ENCODE measurements at places on chromosomes 7 and 10.

- no peak for DNase-seq
Measured at GRCh38 chr7:126780993-126781392, 471.7 kb downstream of the GRM8 start.

- DNase-seq: no peak
Measured at GRCh38 chr10:97336942-97337831, 2.7 kb upstream of the FRAT2 start.

- no peak for DNase-seq
Measured at GRCh38 chr7:103947026-103947655, 42.3 kb downstream of the RELN start.

DNA sequence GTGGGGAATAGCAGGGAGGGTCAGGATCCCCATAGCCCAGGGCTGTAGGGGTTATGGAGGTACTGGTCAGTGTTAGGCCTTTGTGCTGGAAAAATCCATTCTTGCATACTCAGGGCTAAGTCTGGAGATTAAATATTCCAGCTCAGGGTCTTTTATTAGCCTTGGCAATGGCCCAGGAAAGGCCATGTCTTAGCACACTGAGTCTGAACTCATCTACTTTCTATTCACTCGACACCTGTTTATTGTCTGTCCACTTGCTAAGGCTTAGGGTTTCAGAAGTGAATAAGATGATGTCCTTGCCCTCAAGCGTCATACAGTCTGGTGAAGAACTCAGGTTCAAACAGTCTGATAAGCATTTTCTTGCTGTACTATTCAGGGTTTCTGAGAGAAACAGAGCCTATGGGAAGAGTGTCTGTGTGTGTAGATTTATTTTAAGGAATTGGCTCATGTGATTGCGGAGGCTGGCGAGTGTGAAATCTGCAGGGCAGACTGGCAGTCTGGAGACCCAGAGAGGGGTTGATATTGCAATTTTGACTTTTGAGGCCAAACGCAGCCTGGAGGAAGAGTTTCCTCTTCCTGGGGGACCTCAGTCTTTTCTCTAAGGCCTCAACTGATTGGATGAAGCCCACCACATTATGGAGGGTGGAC is 135.8 kb downstream of the RAMP3 start:
- no peak for DNase-seq

- DNase-seq: no peak
Measured at GRCh38 chr7:155844526-155844925, 32.3 kb upstream of the SHH start.

DNA sequence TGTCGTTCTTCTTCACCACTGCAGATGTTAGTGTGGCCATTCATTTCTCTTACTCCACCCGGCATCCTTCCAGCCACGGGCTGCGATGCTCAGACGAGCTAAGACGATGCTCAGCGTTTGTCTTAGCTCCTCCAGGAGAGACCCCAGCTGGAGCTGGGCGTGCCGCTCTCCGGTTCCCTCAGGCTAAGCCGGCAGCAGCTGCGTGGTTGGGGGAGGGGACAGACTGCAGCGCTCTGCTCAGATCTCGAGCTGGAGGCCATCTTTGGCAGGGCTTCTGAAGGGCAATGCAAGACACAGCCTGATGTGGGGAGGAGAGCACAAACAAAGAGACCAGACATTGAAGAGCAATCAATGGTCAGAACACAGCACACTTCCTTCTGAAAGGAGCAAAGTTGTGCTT is 4.8 kb downstream of the INA start:
- DNase-seq: peak; percentile 80

DNA sequence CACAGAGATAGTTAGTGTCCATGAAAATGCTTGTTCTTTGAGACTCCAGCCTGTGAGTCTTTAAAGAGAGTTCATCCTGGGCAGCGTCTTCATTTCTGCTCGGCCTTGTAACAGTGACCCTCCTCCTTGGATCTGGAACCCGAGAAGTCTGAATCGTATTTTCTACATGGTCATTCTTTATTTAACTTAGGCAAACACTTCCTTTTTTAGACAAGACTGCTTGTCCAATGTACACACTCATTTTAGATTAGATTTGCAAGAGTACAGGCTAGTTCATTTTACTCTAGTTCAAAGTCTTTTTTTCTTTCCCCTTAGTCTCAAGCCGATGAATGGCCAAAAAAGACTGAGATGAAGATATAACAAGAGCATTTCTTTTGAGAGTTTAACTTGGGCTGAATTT is 133.5 kb downstream of the CHN2 start:
- peak; percentile 24 for DNase-seq

GRCh38 chr7:106915873-106916272 is 50.8 kb downstream of the PIK3CG start:
- DNase-seq: no peak

DNA sequence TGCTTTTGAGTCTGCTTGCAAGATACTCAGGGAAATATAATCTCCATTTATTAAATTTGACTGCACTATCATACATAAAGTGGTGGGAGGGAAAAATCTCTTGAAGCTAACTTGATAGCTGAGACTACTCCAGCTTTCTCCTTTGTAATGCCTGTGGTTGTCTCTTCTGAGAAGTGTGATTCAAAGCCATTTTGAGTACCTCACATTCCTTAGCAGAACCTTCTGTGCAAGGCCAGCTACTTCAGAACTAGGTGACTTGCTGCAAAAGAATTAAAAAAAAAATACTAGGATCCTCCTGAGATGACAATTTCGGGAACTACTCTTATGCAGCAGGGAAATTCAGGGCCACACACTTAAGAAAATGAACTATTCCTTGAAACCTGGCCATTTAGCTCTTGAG is 294.8 kb downstream of the MDFIC start:
- DNase-seq: no peak

- no peak for DNase-seq
Measured at GRCh38 chr10:102613785-102614184, 30.5 kb upstream of the TRIM8 start.

DNA sequence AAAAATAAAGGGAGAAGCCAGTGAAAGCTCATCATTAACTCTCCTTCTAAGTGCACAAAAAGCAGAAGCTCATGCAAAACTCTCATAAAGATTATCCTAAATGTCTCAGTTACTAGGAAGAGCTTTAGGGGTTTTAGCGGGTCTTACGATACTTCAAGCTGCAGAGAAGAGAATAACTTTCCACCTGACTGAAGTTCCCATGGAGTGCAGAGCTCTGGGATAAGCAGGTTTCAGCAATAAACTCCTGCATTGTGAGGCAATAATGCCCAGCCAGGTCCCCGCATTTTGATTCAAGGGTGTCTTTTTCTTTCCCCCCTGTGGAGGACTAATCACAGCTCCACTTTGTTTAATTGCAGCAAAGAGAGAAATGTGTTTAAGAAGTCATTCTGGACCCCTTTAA is 241.9 kb upstream of the SP8 start:
- DNase-seq: peak; percentile 69

GRCh38 chr10:124983321-124983720 is 41.4 kb downstream of the ZRANB1 start:
- DNase-seq: no peak

DNA sequence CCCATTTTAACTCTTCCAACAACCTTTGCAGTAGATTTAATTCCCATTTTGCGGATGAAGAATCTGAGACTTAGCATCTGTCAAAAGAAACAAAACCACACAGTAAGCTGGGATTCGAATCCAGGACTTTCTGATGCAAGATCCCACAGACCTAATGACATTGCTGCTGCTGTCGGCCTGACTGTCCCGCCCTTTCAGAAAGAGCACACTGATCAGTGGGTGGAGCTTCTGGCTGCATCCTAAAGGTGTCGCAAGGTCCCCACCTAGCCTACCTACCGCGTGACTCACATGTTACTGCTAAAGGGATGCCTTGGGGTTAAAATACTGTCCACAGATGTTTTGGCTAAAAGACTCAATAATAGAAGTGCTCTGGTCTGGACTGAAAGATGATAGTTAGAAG is 134.7 kb downstream of the EMX2 start:
- no peak for DNase-seq

DNA sequence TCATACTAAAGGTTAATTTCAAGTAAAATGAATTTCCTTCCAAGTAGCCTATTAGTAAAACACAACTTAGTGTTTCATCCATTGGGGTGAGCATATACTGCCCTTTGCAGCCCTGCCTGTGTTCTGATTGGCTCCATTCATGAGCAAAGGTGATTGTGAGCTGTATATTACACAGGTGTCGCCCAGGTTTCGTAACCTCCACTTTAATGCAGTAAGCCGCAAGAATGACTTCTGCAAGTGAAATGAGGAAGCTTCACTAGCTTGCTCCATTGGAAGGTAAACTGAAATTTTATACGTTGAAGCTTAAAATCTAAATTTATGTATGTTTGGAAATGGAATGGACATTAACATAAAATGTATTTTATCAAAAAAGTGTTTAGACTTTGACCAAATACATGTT is 24.4 kb downstream of the MTURN start:
- no peak for DNase-seq

DNA sequence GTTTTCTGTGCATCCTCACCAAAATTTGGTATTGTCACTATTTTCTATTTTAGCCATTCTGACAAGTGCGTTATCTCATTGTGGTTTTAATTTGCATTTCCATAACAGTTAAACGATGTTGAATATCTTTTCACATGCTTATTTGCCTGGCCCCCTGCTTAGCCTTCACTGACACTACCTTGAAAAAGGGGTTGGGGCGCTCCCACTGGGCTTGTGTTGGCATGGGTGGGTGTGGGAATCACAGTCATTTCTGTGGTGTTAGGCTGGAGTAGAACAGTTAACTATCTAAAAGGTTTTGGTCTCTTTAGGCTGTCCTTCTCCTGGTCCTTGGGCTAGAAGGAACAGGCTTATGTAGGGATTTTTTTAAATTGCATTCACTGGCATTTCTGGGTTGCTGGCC is 72.2 kb upstream of the TMEM140 start:
- DNase-seq: no peak

- no peak for DNase-seq
Measured at GRCh38 chr7:41885748-41886147, 182.9 kb upstream of the INHBA start.

DNA sequence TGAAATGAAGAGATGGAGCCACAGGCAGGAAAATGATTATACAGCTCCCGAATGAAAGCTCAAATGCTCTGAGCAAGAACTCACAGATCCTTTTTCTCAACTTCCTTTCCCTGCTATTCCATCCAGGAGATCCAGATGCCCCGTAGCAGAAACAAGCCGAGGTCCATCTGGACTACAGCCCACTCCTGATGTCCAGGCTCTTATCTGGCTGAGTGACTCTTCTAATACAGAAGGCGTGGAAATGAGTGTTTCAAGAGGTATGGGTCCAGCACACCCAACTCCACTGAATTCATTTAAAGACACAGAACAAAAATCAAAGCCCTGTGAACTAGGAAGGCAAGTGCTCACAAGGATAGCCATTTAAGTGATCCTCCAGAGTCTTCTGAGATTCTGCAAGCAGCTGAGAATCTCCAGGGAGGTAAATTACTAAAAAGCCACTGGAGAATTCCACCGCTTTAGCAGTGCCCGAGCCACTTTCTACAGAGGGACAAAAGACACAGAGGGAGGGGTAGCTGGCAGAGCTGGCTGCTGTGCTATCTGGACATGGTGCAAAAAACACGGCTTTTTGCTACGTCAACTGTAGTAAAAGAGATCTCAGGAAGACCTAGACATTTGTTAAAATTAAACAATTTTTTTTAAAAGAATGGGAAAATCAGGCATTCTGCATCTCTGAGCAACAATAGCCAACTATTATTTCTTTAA is 24.5 kb downstream of the FAM171A1 start:
- no peak for DNase-seq

GRCh38 chr7:157278791-157279724 is 57.7 kb upstream of the DNAJB6 start:
- no peak for DNase-seq

GRCh38 chr10:131997366-131998049 is 15.8 kb upstream of the BNIP3 start:
- DNase-seq: no peak

- no peak for DNase-seq
Measured at GRCh38 chr10:17349717-17350116, 104.7 kb downstream of the ST8SIA6 start.

DNA sequence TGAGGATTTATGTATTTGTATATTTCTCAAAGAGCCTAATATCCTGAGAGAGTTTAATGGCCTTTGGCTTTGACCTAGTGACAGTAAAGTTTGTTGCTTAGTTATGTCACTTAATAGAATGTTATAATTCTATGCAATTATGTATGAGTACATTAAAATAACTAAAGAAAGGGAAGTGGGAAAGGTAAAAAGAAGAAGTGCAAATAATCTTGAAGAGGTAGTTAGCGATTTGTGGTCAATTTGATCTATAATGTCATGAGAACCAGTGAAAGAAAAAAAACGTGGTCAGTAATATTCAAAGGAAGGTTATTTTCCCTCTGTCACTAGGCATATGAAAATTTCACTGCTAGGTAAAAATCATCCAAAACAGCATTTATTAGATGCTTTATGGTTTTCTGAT is 143.4 kb upstream of the LSM8 start:
- DNase-seq: no peak
